ENCODE measurements at places on chromosomes 13 and 19.

DNA sequence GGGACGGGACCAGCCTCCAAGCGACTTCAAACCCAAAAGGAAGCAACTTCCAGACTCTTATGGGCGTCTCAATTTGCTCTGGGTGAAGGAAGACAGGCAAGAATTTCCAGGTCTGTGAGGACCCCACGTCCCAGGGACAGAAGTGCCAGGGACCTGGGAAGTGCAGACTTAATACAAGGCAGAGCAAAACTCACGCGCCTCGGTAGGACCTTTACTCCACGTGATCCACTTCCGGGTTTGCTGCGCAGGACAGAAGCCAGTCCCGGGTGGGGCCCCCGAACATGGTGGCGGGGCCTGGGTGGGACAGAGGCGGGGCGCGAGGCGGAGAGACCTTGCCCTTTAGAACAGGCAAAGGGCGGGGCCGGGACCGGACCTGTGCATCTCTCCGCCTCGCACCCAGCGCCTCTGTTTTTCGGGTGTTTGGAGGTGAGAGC is 9.3 kb downstream of the ZNF611 start:
- no peak for DNase-seq

DNA sequence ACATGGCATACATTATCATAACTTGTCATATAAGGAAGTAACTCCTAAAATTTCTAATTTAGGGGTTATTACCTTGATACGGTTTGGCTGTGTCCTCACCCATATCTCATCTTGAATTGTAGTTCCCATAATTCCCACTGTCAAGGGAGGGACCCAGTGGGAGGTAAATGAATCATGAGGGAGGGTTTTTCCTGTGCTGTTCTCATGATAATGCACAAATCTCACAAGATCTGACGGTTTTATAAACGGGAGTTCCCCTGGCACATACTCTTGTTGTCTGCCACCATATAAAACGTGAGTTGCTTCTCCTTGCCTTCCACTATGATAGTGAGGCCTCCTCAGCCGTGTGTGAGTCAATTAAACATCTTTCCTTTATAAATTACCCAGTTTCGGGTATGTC is 76.0 kb downstream of the ZDHHC20 start:
- no peak for DNase-seq

GRCh38 chr19:23587546-23587945 is 99.5 kb downstream of the ZNF675 start:
- DNase-seq = no peak

- no peak for DNase-seq
Observed at GRCh38 chr13:106906426-106906996, 338.6 kb upstream of the ARGLU1 start.

GRCh38 chr13:58876473-58876872 is 1244.9 kb downstream of the PCDH17 start:
- DNase-seq = no peak

DNA sequence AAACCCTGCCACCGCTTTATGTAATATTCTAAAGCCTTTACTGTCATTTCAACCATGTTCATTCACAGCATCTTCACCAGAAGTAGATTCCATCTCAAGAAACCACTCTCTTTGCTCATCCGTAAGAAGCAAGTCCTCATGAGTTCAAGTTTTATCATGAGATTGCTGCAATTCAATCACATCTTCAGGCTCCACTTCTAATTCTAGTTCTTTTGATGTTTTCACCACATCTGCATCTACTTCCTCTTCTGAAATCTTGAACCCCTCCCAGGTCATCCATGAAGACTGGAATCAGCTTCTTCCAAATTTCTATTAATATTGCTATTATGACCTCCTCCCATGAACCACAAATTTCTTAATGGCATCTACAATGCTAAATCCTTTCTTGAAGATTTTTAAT is 83.9 kb downstream of the FOXO1 start:
- DNase-seq = no peak

- no peak for DNase-seq
Observed at GRCh38 chr13:26488236-26489003, 69.1 kb upstream of the WASF3 start.

DNA sequence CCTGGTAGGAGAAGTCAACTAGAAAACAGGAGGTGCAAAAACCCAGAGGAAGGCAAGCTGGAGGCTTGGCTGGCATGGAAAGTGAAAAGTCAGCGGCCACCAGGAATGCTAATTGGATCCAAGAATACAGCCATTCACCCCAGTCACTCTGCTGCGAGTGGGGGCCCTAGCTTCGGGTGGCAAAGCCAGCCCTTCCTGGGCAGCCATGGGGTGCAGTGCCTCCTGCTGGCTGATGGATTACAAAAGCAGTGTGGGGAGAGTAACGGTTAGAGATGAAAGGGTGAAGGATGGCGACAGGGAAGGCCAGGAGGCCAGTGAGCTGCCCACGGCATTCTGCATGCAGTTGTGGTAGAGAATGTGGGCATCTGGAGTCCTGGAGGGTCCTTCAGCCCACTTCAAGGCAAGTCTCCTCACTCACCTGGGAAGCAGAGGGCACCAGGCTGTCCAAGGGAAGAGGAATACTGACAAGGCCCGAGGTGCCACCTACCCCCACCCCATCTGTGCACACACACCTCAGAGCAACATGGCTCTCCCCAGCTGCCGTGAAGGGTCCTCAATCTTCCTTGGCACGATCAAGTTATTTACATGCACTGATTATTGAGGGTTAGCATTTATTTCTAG is 20.3 kb upstream of the EPHX3 start:
- DNase-seq = no peak

DNA sequence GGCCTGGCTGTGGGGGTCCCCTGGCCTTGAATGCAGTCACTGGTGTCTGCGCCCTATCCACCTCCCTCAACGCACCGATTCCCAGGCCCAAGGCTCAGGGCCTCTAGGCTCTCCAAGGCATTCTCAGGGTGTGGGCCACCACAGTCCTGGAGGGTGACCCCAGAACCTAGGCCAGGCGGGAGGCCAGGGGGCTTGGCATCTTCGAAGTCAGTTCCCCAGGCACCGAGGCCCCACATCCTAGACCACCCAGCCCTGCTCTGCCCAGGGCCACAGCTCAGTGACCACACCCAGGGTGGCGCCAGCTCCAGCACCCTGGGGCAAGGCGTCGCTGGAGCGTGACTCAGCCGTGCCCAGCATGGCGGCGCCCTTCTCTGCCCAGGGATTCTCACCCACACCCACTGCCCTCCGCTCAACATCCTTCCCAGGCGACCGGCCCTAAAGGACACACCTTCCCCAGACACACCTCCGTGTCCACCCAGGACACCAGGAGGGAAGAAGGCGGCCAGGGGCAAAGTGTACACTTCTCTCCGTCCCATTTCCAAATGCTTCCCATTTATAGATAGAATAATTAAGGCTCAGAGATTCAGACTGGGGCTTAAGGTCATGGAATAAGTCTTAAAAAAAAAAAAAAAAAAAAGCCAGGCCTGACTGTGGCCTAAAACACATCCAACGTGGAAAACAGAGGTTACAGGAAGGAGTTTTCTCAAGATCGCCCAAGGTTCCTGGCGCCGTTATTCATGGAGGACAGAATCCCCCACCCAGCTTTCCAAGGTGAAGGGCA is 36.4 kb upstream of the NANOS3 start:
- DNase-seq = peak; percentile 63

DNA sequence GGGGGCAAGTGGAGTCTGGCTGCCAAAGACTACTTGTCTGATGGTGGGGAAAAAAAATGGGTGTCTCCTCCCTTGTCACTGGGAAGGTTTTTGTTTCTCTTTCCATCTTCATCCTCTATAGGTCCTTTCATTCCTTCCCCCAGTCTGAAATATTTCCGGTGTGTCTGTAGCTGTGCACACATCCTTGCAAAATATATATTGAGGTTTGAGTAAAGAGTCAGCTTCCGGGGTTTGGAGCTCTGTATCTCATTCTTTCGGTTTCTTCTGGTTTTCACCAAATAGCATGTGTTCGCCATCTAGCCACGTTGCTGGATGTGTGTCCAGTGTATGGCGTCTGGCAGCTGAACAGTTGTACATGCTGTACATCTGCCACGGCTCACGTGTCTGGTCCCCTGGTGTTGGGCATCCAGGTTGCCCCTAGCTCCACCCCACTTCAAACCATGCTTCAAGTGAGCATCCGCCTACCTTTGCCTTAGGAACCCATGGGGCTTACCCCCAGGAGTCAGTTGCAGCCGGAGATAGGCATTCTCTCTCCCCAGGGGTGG is 142.2 kb downstream of the SIPA1L3 start:
- DNase-seq = no peak

DNA sequence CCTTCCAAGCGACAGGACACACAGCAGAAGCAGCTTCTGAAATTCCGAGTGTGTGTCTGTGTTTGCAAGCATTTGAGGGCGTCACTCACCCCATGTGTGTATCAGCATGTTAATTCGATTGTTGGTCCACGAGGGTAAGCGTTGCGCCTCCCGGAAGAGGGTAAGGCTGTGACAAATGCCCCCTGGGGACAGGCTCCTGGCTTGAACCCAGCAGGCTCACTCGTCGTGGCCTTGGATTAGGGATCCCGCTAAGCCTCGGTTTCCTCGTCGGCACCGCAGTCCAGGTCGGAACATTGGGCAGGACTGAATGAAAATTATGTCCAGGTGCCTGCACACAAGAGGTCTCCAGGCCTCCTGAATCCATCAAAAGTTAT is 606 bp upstream of the STXBP2 start:
- no peak for DNase-seq

GRCh38 chr19:38229585-38230073 is 5.6 kb upstream of the DPF1 start:
- peak; percentile 76 for DNase-seq

DNA sequence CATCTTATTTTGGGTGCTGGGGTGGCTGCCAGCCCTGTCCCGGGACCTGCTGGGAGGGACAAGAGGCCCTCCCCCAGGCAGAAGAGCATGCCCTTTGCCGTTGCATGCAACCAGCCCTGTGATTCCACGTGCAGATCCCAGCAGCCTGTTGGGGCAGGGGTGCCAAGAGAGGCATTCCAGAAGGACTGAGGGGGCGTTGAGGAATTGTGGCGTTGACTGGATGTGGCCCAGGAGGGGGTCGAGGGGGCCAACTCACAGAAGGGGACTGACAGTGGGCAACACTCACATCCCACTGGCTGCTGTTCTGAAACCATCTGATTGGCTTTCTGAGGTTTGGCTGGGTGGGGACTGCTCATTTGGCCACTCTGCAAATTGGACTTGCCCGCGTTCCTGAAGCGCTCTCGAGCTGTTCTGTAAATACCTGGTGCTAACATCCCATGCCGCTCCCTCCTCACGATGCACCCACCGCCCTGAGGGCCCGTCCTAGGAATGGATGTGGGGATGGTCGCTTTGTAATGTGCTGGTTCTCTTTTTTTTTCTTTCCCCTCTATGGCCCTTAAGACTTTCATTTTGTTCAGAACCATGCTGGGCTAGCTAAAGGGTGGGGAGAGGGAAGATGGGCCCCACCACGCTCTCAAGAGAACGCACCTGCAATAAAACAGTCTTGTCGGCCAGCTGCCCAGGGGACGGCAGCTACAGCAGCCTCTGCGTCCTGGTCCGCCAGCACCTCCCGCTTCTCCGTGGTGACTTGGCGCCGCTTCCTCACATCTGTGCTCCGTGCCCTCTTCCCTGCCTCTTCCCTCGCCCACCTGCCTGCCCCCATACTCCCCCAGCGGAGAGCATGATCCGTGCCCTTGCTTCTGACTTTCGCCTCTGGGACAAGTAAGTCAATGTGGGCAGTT is 8.6 kb downstream of the CALM3 start:
- no peak for DNase-seq

GRCh38 chr13:95146486-95146885 is 154.8 kb downstream of the ABCC4 start:
- no peak for DNase-seq

DNA sequence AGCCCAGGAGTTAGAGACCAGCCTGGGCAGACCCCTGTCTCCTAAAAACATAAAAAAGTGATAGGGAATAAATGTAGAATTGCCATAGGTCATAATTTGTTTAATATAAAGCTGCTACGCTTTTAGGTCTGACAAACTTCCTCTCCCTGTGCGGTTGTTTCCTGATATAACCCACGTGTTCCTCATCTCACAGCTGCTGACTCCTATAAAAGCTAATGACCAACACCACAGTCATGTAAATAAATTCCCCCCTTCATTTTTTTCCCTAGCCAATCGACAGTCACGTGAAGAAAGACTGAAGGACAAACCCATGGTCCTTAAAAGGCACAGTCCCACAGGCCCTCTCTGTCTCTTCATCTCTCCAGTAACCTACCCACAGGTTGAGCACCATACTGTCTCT is 27.5 kb downstream of the ZNF266 start:
- DNase-seq = no peak

GRCh38 chr19:57816652-57817051 is 1.9 kb upstream of the ZNF552 start:
- DNase-seq = no peak

GRCh38 chr13:110330491-110331011 is 23.5 kb downstream of the COL4A2 start:
- no peak for DNase-seq

- DNase-seq = peak; percentile 99
Observed at GRCh38 chr19:38850436-38850975, 720 bp upstream of the HNRNPL start.

DNA sequence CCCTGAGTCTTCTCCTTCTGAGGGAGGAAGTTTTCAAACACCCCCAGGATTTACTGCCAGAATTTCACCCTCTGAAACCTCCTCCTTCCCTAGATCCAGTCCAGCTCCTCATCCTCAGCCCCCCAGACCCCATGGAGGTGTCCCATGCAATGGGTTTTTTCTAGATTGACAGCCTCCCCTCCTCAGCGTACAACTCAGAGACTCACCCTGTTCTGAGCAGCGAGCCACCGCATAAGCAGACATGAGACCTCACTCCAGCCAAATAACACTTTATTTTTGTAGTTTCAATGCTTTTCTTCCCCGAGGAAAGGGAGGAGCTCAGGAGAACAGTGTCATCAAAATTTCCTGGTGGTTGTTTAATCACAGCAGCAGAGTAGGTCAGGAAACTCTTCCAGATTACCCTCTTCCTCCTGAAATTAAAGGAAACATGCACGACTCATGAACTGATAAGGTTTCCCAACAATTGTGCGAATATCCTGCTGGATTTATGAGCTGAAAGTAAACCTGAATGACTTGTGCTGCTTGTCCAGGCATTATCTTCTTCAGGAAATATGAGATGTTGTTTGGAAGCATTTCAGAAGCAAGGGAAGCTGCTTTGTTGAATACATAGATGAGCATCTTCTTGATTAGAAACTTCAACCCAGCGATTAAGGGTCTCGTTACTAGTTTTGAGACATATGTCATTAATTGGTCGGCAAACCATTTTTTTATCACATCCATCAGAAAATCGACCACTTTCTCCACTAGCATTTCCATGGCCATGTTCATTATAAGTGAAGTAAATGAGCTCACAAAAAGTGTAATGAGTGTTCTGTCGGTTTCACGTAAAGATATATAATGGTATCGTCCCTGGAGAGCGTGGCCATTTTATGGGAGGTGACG is 36.2 kb downstream of the ERICH4 start:
- DNase-seq = no peak

GRCh38 chr19:1230783-1231489 is 6.9 kb downstream of the CBARP start:
- no peak for DNase-seq

- DNase-seq = no peak
Observed at GRCh38 chr13:28147495-28147894, 9.2 kb downstream of the PAN3 start.

GRCh38 chr19:35882114-35882832 is 13.9 kb downstream of the APLP1 start:
- DNase-seq = no peak

All from right forelimb (tissue), 1 donor.